Astrocyte (in vitro differentiated cells and primary cell): ENCODE measurements at places on chromosomes 16 and 17.

DNA sequence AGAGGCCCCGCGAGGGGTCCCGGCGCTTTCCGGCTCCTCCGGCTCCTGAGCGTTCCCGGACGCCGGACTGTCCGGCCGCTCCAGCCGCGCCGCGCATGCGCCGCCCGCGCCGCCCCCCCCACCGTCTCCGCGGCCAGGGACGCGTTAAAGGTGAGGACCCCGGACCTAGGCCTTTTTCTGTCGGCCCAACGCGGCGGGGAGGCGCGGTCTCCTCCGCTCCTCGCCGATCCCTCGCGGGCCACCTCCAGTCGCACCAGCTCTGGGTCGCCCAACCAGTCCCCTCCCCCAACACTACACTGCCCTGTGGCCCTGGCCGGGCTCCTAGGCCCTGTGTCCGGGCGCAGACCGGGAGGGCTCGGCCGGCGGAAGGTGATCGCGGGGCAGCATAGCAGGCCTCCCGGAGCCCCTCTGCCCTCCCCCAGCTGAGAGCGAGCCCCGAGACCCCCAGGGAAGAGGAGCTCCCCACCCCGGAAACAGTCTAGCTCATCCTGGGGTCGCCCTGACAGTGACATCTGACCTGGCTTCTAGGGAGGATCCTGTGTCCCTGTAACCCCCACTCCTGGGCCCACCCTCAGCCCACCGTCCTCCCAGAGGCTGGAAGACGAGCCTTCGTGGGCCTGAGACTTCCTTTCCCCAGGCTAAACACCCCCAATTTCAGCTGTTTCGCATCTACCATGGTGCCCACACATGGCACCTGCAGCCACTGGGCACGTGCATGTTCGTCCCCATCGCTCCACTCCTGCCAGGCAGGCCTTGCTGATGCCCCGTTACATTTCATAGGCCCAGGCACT lies 14.7 kb upstream of the BCAR1 start:
- DNase-seq: no peak
- no peaks in the 10 kb centered on the region for H3K27me3 ChIP-seq
- peak overlapping the region; percentile 92 for H3K27ac ChIP-seq
- peaks cover 40% of the 10 kb centered on the region for H3K4me1 ChIP-seq
- H3K36me3 ChIP-seq: no peaks in the 10 kb centered on the region
- peak overlapping the region; percentile 89 for H3K4me3 ChIP-seq

- no peak overlapping the region for H3K27ac ChIP-seq
- H3K36me3 ChIP-seq: peaks cover 19% of the 10 kb centered on the region
- no peak for DNase-seq
- no peaks in the 10 kb centered on the region for H3K27me3 ChIP-seq
- H3K4me1 ChIP-seq: peaks cover 2% of the 10 kb centered on the region
These were observed 32.5 kb upstream of the LGALS9 start for GRCh38 chr17:27598337-27599050.

DNA sequence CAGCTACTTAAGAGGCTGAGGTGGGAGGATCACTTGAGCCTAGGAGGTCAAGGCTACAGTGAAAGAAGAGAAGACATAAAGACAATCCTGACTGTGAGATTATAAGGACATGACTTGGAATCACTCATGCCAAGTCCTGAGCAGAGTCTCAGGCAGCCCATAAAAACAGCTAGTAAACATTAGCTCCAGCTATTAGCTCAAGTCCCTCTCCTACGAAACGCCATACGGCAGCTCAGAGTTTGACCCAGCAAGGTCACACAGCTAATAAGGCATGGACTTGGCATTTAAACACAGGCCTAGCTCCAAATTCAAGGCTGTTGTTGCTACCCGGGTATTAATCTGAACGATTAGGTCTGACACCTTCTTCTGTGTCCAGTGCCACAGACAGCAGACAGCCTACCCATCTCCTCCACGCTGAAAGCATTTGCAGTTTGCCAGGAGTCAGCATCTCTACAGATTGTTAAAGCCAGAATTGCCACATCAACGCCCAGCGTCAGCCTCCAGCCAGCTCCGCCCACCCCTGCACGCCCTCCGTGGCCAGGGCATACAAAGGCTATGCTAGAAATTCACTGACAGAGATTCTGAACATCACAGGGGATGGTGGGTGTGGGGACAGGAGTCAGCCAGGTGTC lies 9.9 kb upstream of the TMEM114 start:
- no peak for DNase-seq
- H3K36me3 ChIP-seq: no peaks in the 10 kb centered on the region
- no peak overlapping the region for H3K4me3 ChIP-seq

DNA sequence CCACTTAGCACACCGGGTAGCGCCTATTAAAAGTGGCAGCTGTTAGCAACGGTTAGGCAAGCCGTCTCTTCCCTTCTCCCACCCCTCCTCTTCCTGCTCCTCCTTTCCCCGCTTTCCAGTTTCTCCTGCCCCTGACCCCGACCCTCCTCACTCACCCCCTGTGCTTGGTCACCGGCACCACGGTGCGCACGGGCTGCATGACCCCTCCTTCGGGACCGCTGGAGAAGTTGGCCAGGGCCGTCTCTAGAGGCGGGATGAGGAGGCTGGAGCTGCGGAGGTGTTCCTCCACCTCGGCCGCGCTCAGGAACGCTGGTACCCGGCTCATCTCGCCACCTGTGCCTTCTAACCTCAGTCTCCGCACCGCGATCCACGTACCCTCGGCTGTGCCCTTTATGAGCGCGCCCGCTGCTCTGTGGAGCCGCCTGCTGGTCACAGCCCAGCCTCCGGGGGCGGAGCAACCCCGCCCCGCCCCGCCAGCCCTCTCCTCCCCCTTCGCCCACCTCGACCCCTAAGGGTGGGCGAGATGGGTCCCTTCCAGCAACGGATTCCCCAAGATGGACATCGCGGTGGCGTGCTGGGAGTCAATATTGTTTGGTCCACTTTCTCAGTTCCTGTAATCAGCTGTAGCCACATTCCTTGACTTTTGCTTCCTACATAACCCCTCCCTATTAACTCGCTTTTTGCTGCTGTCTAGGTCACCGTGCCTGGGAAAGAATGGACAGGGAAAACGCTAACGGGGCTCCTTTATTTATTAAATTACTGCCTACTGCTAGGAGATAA lies at the start of gene CRYM:
Gene CRYM, minus strand, starts transcription at position 364 of the 780 bp plus-strand sequence. Its CDS starts 39 bp downstream, at position 325.
- H3K36me3 ChIP-seq: no peaks in the 10 kb centered on the region
- H3K4me1 ChIP-seq: peaks cover 7% of the 10 kb centered on the region
- DNase-seq: no peak
- H3K4me3 ChIP-seq: no peak within 1 kb of the TSS
- H3K27ac ChIP-seq: no peak within 1 kb of the TSS

- peak; percentile 5 for DNase-seq
- no peak overlapping the region for H3K27ac ChIP-seq
- H3K27me3 ChIP-seq: no peaks in the 10 kb centered on the region
- no peak overlapping the region for H3K4me3 ChIP-seq
These were observed 332.0 kb downstream of the BCAS3 start for GRCh38 chr17:61009663-61010062.
